ENCODE measurements at places on chromosomes 5 and 9. TPM values are rescaled to one million over a fixed set of nuclear protein-coding genes. Genes with fewer than 3 reads are reported as not detected.

AMBP gene
- total RNA-seq, result not detected

ZNF354C gene
- total RNA-seq, result 5.5 TPM

BTNL8 gene
- not detected for total RNA-seq

GRCh38 chr5:181164076-181164952 lies 16.9 kb downstream of the OR2V2 start:
- DNase-seq, result peak; percentile 38

DNA sequence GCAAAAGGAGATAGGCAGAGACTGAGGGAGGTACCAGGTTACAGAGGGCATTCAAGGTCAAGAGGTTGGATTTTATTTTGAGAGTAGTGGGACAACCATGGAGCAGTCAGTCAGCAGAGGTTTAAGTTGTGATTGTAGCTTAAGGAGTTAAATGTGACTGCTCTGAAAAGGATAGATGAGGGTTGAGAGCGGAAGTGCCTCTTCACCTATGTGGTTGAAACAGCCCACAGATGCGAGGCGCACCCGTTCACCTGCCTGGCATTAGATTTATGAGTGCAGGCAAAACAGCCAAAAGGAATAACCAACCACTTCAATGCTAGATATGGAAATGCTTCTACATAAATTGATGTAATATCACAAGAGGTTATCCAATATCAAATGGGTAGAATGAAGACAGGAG lies 8.4 kb downstream of the ZNF474 start:
- DNase-seq, result no peak

- DNase-seq, result no peak
Observed at GRCh38 chr9:113562653-113563381, 99.3 kb downstream of the RGS3 start.

DNA sequence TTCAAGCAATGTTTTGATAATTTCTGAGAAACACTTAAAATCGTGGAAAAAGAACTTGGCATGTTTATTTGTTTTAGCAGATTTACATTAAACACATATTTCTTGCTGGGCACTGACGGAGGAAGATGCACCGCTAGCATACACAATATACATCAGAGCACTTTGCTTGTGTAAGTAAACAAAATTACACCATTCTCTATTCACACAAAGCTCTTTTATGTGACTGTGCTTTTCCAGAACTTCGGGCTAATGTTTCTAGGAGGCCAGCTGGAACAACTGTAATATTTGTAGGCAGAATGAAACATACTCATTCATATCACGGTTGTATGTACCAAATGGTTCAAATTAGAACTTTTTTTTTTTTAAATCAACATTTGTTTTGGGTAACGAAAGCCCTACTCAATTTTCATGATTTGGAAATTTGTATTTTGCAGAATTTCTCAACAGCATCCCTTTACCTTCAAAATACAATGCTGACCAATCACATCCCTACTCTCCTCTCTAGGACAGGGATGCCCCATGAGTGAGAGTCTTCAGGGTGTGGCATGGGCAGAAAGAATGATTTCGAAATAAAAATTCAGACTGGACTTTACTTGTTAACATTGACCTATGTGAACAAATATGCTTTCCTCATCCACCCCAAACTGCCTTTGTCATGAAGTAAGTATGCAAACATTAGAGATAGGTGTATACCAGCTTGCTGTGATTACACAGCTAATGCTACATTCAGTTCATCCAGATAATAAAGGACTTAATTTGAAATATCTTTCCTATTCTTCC lies 425.1 kb downstream of the BNC2 start:
- DNase-seq, result peak; percentile 71

- DNase-seq, result no peak
Observed at GRCh38 chr9:129316281-129317030, 138.4 kb upstream of the IER5L start.

All from foreskin keratinocyte (primary cell).